ENCODE measurements at places on chromosomes 2 and 18.

DNA sequence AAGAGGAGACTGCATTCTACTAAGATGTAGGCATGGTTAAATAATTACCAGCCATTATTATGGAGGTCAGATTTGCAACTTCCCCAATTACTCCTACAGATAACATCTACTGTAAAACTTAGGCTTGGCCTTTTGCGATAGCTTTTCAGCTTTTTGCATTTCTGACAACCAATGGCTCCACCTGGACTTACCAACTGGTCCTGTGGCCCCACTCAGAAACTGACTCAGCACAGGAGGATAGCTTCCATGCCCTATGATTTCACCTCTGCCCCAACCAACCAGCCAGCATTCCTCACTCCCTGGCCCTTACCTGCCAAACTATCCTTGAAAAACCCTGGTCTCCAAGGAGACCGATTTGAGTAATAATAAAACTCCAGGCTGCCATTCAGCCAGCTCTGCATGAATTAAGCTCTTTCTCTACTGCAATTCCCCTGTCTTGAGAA is 28.2 kb downstream of the TUBB6 start:
- DNase-seq = no peak

GRCh38 chr2:111069722-111070121 is 51.0 kb upstream of the BCL2L11 start:
- no peak for DNase-seq

DNA sequence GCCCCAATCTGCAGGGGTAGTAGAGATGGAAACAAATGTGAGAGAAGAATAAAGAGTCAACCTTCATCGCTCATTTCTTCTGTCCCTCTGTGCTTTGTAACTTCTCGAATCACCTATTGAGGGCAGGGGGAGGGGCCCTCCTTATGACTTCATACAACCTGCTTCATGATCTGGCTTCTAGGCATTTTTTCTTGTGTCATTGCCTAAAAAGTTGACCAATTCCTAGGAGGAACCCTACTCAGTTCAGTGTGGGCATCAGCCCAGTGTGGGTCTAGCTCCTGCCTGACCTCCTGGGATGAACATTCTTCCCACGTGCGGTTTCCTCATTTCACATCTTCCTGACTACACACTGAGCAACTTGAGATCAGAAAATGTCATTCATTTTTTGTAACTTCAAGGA is 46.3 kb upstream of the CREB1 start:
- DNase-seq = no peak

DNA sequence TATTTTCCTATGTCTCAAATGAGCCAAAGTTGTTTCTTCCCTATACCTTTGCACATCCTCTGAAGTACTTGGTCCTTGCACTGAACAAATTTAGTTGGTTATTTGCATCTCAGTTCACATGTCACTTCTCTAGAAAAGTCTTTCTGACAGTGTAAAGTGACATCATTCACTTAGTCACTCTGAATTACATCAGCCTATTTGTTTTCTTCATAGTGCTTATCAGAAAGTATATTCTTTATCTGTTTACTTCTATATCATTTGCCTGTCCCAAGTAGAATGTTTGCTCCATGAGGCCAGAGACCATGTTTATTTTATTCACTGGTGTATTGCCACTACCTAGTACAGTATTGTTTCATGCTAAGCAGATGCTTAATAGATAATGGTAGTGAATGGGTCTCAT is 173.7 kb downstream of the HNMT start:
- no peak for DNase-seq

- DNase-seq = no peak
Measured at GRCh38 chr2:222955008-222955407, 94.2 kb downstream of the ACSL3 start.

DNA sequence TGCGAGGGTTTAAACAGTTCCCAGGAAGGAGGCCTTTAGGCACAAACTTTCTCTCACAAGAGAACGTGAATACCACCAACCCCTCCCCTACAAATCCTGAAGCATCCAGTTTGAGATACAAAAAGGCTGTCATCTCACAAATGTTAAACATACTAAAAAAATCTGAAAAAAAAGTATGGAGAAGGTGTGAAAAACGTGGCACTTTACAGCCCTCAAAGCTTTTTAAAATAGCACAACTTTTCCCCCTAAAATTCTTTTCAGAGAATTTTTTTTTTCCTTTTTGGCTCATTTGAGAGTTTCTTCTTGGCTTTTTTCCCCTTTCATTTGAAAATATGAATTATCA is 10.1 kb downstream of the ZEB2 start:
- DNase-seq = no peak

DNA sequence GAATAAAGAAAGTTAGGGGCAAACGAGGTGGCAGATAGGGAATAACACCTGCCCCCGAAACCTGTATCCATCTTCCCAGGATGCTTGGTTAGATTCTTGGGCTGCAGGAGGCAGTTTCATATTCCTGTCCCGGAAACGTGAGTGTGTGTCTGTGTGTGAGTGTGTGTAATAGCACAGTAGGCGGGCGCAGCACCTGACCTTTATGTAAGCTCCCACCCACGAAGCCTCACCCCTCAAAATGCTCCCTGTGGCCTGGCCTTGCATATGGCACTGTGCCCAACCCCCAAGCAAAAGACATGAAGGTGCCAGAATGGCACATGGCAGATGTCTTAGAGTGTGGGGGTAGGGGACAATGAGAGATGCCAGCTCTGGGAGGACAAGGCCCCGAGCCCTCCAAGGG is 48.9 kb downstream of the EFR3B start:
- no peak for DNase-seq

GRCh38 chr2:205401511-205401910 is 280.8 kb upstream of the NRP2 start:
- peak; percentile 79 for DNase-seq

GRCh38 chr2:218029366-218030360 is 26.9 kb upstream of the TNS1 start:
- no peak for DNase-seq

DNA sequence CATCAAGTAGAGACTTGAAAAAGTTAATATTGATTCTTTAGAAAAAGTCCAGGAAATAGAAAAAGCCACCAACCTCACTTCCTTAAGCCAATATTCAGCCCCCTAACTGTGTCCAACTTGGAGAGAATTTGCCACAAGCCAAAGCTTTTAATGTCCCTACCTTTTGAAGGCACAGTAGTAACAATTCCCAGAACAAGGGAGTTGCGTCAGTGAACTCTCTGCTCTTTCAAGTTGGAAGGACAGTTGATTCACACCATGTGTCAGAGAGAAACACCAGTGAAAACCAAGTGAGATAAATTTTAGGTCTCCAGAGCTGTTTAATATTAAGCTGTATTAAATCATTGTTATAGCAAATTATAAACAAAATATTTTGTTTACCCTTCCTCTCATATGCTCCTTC is 66.1 kb downstream of the EXOC6B start:
- no peak for DNase-seq

GRCh38 chr2:149954981-149955600 is 367.5 kb upstream of the MMADHC start:
- DNase-seq = no peak

- DNase-seq = no peak
Measured at GRCh38 chr2:48605482-48606175, 12.0 kb upstream of the GTF2A1L start.

GRCh38 chr2:53033411-53033810 is 734.2 kb upstream of the CHAC2 start:
- no peak for DNase-seq

GRCh38 chr18:33114749-33115148 is 325.8 kb downstream of the CCDC178 start:
- DNase-seq = no peak

- DNase-seq = no peak
Measured at GRCh38 chr2:129829588-129829987, 149.9 kb upstream of the RAB6C start.

DNA sequence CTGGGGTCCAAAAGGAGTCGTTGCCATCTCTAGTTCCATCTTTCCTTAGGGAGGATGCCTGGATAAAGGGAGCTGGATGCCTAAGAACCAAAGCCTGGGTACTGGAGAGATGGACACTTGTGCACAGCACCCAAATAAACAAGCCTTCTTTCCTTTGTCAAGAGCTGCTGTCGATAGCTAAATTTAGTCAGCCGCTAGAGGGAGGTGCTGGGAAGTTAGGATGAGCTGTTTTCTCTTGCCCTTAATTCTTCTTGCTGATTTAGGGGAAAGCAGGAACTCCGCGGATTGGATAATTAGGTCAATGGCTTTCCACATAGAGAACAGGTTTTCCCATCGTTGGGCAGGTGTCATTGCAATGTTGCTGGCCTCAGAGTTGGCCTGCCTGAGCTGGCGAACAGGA is 30.9 kb upstream of the SERPINB12 start:
- no peak for DNase-seq

GRCh38 chr2:12436483-12436882 is 280.3 kb upstream of the TRIB2 start:
- no peak for DNase-seq

DNA sequence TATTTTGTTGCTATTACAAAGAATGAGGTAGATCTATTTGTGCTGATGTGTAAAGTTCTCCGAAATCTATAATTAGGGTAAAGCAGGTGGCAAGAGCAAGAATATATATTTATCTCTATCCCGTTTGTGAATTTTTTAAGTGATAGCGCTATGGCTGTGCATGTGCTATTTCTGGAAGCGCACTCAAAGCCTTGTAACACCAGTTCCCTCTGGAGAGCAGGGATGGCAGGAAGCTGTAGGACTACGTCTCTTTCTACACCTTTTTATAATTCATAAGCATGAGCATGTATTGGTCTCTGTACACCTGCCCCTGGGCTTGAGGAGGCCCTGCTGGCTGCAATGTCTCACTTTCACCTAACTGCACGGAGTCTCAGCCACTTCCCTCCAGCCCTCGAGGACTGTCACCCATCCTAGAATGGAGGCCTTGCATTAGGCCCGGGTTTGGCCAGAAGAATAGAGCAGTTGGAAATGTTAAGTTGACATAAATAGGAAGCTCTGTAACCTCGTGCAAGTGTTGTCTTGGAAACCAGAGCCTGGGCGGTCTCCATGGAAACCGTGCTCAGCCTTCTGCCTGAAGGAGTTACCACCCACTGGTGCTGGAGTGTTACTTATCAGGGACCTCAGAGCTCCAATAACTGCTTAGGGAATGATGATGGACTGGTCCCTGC is 20.9 kb downstream of the ITM2C start:
- DNase-seq = peak; percentile 12

- no peak for DNase-seq
Measured at GRCh38 chr2:123692121-123692520, 333.0 kb upstream of the CNTNAP5 start.

- DNase-seq = no peak
Measured at GRCh38 chr2:150007815-150008430, 420.3 kb upstream of the MMADHC start.

DNA sequence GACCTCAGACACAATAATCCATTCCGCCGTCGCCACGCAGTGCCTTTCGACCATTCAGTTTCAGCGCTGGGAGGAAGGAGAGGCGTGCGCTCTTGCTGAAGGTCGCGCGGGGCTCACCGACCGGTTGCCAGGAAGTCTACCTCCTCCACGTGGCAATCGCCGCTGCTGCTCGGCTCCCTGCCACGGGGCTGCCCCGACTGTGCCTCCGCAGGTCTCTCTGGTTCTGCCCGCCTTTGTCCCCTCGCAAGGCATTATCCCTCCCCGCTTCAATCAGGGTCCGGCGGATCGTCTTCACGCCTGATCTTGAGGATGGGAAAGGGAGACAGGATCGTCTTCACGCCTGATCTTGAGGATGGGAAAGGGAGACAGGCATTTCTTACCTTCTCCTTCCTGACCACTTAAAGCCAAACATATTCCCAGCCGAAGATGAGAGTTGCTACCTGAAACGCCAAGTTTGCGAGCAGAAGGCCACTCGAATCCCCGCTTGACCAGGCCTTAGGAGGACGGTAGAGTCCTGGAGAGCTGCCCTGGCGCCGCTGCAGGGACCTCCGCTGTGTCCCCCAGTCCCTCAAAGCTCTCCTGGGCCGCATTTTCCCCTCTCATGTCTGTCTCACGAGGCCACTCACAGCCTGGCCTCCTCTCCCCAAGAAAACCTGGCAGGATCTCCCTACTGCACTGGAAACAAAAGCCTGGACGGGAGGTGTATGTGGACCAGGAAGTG is 4.3 kb upstream of the GPR45 start:
- no peak for DNase-seq

- DNase-seq = no peak
Measured at GRCh38 chr2:66153941-66154340, 281.0 kb upstream of the MEIS1 start.

GRCh38 chr2:190466819-190467446 is 58.8 kb downstream of the MFSD6 start:
- DNase-seq = peak; percentile 80

GRCh38 chr2:50535256-50535655 is 496.7 kb downstream of the NRXN1 start:
- peak; percentile 86 for DNase-seq

DNA sequence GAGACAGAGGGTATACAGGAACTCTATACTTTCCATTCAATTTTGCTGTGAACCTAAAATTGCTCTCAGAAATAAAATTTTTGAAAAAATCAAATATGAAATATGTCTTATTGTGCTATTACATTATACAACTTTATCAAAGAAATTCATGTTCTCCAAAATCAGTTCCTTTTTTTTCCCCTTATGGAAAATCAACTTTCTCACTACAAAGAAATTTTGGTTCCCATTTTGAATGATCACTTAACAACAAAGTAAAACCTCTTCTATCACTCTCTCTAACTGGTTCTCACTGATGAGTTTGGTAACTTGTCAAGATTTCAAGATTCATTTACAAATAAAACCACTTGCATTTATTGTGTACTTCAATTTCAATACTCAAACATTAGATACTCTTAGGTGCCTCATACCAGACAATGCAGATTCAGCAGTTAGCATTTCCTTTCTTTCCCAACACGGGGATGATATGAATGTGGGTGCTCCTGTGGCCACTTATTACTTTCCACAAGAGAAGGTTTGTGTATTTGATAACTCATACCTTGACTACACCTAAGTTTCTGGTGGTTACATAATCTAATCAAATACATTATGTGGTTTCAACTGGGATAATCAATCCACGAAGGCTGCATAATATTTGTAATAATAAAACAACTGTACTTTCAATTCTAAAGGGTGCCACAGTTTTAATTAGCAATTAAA is 6.4 kb downstream of the PSME4 start:
- no peak for DNase-seq

- DNase-seq = no peak
Measured at GRCh38 chr18:76246590-76246989, 248.5 kb downstream of the ZNF516 start.

DNA sequence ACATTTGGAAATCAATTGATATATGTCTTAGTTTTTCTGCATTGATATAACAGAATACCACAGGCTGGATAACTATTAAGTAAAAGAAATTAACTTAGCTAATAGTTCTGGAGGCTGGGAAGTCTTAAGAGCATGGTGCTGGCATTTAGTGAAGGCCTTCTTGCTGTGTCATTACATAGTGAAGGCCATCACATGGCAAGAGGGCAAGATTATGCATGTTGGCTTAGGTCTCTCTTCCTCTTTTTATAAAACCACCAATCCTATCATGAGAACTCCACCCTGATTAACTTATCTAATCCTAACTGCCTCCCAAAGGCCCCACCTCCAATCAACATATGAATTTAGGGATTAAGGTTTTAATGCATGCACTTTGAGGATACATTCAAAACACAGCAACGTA is 225.5 kb upstream of the VRK2 start:
- DNase-seq = no peak
